ENCODE measurements at places on chromosomes 4 and X.

GRCh38 chr4:851701-852430, 25.9 kb upstream of the CPLX1 start:
- DNase-seq = no peak

DNA sequence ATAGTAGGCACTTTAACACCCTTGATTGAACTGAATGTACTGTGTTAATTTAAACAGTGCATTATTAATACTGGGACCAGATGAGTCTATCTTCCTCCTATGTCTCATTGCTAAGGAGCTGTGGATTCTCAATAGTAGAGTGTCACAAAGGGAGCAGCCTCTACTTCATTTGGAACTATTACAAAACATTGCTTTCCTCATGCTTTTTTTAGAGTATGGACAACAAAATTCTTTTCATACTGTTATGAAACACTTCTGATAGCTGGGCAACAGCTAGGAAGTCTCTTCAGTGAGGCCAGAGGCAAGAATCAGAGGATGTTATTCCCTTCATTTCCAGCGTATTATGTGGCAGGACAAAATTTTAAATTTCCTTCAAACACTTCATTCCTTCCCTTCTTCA, 160.8 kb downstream of the FBXO8 start:
- DNase-seq = no peak

DNA sequence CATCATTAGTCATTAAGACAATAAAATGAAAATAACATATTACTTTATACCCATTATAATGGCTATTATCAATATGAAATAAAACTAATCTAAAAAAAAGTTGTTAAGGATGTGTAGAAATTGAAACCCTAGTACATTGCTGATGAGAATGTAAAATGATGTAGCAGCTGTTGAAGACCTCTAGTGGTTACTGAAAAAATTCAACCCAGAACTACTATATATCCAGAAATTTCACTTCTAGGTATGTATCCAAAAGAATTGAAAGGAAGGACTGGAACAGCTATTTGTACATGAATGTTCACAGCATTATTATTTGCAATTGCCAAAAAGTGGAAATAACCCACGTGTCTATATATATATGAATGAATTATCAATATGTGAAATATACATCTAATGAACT, 180.3 kb upstream of the KLHL4 start:
- DNase-seq = peak; percentile 10

GRCh38 chr4:100450449-100450848, 67.4 kb downstream of the EMCN start:
- DNase-seq = no peak

- DNase-seq = no peak
Measured at GRCh38 chr4:150970685-150971151, 44.4 kb downstream of the LRBA start.

DNA sequence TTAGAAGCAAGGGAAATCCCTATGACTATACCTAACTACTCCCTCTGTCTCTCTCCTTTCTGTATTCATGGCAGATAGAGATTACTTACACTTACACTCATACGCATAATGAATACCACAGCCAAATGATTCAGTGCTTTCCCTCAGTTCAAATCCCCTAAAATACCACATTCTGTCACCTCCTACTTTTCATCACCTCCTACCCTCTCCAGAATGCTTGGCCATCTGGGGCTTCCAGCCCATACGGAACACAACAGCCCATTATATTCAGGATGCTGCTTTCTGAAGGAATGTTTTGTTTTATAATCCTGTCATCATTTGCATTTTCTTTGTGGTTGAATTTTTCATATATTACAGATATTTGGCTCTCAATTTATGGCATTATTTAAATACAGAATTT, 361.6 kb downstream of the GRIA2 start:
- no peak for DNase-seq

DNA sequence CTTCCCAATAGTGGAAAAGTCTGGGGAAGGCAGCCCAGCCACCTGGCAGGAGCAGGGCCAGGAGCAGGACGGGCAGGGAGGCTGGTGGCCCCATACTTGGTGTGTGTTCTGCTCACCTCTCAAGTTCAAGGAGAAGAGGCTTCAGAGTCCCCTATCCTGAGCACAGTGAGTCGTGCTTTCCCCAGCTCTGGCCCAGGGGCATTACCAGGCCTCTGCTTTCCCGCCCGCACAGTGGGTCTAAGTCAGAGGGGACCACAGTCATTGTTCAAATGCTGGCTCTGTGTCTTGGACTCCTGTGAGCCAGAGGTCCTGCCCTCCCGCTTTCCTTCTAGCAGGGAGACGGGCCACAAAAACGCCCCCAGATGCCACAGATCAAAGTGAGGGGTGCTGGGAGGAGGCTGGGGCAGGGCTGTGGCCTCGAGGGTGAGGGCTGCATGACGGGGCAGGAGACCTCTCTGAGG, 27.6 kb downstream of the HTRA3 start:
- no peak for DNase-seq

DNA sequence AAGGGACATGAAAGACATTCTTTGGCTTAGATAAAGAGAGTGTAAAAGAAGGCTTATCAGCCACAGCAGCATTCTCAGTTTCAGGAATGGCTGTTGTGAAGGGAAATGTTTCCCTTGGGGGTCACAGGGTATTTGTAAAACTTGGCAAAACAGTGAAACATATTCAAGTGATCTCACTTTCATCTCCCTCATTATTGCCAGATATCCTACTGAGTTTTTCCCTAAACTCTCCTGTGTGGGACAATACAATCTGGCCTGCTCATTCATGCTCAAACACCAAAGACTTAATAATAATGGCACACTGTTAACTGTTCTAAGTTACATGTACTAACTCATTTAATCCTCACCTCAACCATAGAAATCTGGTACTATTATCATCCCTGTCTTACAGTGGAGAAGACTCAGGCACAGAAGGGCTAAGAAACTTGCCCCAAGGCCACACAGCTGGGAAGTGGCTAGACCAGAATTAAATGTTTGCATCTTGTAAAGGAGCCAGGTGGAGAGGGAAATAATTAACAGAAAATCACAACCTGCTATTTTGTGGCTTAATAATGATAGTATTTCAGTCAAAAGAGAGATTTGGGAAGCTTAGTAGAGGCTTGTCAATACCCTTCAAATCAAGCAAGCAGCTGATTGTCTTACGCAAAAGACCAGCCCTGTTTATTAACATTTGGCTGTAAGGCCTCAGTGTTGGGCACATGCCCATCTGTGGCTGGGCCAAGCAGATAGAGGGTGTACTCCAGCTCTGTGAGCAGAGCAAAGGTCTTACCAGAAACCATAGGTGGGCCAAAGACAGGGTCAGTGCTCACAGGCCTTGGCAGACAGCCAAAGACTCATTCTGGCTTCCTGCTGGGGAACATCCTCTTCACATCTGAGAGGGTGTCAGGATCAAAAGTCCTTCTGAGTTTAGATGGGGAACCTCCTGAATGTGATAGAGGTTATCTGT, 17.3 kb downstream of the SMPX start:
- DNase-seq = peak; percentile 25

- no peak for DNase-seq
Measured at GRCh38 chr4:104490096-104490769, 4.5 kb downstream of the CXXC4 start.

- peak; percentile 86 for DNase-seq
Measured at GRCh38 chrX:135521405-135522131, 1.1 kb downstream of the INTS6L start.

DNA sequence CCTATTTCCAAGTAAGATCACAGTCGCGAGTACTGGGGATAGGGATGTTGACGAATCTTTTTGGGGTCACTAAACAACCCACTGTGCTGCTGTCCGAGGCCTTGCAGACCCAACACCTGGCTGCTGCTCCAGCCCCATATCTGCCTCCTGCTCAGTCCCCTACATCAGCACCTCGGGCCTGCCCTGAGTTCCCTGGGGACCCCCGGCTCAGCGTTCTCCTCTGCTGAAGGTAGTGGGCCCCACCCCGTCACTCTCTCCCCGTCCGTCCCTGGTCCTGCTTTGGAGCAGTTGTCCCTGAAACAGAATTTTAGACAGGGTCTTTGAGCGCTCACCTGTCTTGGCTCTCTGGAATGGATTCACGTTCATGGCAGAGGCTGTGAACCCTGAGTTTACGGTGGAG, 202.4 kb upstream of the PSAPL1 start:
- no peak for DNase-seq

GRCh38 chrX:150761176-150761818, 68.1 kb downstream of the MTMR1 start:
- DNase-seq = no peak

DNA sequence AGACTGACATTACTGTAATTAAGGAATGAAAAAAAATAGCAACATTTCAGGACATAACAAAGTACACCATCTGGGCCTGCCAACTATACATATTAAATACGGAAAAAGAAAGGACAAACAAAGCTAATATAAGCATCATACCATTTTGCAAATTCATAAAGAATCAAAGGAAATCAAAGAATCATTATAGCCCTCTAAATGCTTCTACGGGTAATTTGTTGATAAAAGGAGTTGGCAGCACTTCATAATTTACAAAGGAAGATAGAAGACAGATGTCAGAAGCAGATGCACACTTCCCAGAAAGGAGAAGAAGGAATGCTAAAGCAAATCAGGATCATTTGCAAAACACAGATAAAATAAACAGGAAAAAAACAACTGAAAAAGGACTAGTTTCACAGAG, 1757.3 kb downstream of the PCDH7 start:
- DNase-seq = no peak

GRCh38 chr4:139501527-139501926, 47.6 kb downstream of the RAB33B start:
- DNase-seq = no peak

- no peak for DNase-seq
Measured at GRCh38 chr4:65521666-65522065, 148.6 kb downstream of the EPHA5 start.

GRCh38 chr4:1614049-1614448, 70.1 kb downstream of the FAM53A start:
- DNase-seq = no peak

GRCh38 chr4:1512738-1513660, 106.8 kb upstream of the NKX1-1 start:
- DNase-seq = peak; percentile 23

DNA sequence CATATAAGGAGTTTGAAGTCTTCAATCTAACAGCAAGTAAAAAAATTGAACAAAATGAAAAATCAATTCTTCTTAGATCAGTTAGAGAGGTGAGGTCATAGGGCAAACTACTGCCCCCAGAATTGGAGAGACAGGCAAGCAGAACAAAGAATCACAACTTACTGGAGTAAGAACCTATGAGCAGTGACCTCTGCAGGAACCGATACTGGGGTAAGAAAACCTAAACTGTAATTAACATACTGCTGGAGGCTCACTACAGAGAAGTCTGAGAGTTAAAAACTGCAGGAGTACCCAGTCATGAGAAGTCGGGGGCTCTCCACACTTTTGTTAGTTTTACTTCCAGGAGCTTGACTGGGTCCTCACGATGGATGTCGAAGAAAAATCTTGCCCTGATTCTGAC, 16.0 kb downstream of the CLDN22 start:
- DNase-seq = no peak

DNA sequence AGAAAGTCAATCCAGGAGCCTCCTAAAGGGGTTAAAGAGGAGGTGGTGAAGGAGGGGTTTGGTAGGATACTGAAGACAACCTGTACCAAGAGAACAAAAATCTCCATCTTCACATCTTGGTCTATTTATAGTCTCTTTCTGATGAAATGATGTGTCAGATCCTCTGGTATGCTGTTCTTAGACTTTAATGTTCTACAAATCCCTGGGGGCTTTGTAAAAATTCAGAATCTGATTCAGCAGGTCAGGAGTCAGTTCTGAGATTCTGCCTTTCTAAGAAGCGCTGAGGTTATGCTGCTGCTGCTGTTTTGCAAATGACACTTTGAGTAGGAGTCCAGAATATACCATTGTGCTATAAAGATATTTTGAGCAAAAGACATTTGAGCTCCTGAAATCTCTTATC, 172.9 kb upstream of the GLRA2 start:
- DNase-seq = no peak

DNA sequence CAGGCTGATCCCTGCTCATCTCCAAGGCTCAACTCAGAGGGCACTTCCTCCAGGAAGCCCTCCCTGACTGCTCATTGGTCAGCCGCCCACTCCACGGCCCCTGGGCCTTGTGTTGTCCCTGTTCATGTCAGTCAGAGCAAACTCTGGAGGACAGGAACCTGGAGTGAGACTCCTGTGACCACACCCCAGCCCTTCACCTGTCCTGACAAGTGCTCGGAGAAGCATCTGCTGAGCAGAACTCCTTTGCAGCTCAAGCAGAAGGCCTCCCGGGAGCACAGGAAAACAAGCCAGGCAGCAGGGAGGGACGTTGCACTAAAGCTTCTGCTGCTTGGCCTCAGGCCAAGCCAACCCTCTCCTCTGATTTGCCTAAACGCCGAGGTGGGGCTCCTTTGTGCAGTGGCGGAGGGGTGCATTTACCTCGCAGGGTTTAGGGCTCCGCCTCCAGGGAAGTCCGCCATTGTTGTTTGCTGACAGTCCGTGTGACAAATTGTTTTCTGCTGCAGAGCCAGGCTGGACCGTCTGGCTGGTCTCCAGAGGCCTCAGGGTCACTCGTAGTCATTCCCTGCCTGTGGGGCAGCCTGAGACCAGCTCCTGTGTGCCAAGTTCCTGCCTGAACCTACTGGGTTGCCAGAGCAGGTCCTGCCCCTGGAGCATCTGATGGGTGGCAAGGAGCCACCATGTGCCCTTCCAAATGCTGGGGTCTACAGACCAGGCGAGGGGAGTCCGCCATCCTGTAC, 61.8 kb downstream of the C4orf50 start:
- DNase-seq = peak; percentile 93

DNA sequence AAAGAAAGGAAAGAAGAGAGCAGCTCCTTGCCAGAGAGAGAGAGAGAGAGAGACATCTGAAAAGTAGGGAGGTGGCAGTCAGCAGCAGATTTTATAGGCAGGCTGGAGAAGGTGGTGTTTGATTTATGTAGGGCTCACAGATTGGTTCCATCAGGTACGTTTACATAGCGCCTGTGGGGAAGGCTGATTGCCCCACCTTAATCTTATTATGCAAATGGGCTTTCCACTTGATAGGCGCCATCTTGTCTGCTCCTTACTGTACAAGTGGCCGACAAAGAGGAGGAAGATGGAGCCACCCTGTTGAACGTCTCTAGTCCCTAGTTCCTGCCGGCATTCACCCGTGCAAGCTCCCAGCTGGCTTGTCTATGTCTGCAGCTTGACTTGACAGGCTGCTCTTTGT, 49.1 kb upstream of the DHRSX start:
- DNase-seq = no peak
